ENCODE measurements at places on chromosomes 16 and 17. TPM values are rescaled to one million over a fixed set of nuclear protein-coding genes. Genes with fewer than 3 reads are reported as not detected.

CD300E gene
- 0.72 TPM for total RNA-seq

FAM171A2 gene
- 16.4 TPM for total RNA-seq

ARHGDIA gene
- total RNA-seq = 57.5 TPM

NOG gene
- 2.2 TPM for total RNA-seq

KRTAP17-1 gene
- total RNA-seq = not detected

TMEM92 gene
- total RNA-seq = not detected

CLEC10A gene
- total RNA-seq = not detected

IL34 gene
- 22.6 TPM for total RNA-seq

ZDHHC1 gene
- 5.3 TPM for total RNA-seq

LGALS9B gene
- 3.6 TPM for total RNA-seq

SULT1A2 gene
- total RNA-seq = not detected

CHST5 gene
- total RNA-seq = 1.4 TPM

SLFN14 gene
- total RNA-seq = 4.8 TPM

CDH13 gene
- total RNA-seq = 6.7 TPM

DOC2B gene
- 2.2 TPM for total RNA-seq

MYH11 gene
- 1,356 TPM for total RNA-seq

ASB16 gene
- not detected for total RNA-seq

SOCS1 gene
- total RNA-seq = 16.4 TPM

ALOX15 gene
- not detected for total RNA-seq

MT1H gene
- 13.0 TPM for total RNA-seq

USP31 gene
- total RNA-seq = 6.7 TPM

TEDC2 gene
- total RNA-seq = 1.2 TPM

MYL4 gene
- total RNA-seq = 48.9 TPM

GRAPL gene
- not detected for total RNA-seq

Data from umbilical cord (tissue), 2 donors.